Stomach (tissue), 19 donors: ENCODE measurements at places on chromosomes 5 and 9. TPM values are rescaled to one million over a fixed set of nuclear protein-coding genes. Genes with fewer than 3 reads are reported as not detected.
A peak's percentile ranks its signal among the peaks of the same experiment; 100 is the strongest.

DNA sequence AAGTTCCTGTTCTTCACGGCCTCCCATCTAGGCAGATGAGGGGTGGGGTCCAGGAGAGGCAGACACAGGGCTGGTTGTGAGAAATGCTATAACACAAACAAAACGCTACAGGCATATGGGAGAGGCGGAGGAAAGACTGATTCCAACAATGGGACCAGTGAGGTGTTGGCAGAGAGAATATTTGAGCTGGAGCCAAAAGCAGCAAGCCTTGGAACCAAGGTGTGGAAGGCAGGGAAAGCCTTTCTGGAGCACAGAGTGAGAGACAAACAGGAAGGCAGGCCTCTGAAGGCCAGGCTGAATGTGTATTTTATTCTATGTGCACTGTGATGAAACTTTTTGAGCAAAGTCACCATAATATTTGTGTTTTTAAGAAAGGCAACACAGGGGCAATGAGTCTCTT, 2.9 kb downstream of the ATPSCKMT start:
- DNase-seq = no peak

GRCh38 chr5:95114305-95114704, 170.6 kb downstream of the MCTP1 start:
- no peak for DNase-seq

GRCh38 chr9:35736201-35736633, 3.8 kb downstream of the CREB3 start:
- DNase-seq = peak; percentile 89

- DNase-seq = peak; percentile 31
Measured at GRCh38 chr9:121929893-121930875, 162.9 kb downstream of the TTLL11 start.

DNA sequence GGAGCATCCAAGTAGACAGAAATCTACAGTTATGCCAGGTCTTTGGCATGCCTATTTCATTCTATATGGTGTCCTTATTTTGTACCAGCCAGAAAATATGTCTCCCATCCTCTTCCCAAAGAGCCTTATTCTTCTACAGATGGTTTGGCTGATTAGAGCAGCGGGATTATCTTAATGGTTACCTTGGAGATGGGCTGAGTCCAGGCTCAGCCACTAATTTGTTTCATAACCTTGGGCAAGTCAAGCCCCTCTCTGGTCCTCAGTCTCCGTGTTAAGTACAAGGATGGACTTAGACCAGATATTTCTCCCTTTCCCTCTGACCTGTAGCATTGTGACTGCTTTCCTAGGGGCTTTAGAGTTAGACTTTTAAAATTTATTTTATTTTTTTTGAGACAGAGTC, 11.1 kb upstream of the GLE1 start:
- no peak for DNase-seq

DNA sequence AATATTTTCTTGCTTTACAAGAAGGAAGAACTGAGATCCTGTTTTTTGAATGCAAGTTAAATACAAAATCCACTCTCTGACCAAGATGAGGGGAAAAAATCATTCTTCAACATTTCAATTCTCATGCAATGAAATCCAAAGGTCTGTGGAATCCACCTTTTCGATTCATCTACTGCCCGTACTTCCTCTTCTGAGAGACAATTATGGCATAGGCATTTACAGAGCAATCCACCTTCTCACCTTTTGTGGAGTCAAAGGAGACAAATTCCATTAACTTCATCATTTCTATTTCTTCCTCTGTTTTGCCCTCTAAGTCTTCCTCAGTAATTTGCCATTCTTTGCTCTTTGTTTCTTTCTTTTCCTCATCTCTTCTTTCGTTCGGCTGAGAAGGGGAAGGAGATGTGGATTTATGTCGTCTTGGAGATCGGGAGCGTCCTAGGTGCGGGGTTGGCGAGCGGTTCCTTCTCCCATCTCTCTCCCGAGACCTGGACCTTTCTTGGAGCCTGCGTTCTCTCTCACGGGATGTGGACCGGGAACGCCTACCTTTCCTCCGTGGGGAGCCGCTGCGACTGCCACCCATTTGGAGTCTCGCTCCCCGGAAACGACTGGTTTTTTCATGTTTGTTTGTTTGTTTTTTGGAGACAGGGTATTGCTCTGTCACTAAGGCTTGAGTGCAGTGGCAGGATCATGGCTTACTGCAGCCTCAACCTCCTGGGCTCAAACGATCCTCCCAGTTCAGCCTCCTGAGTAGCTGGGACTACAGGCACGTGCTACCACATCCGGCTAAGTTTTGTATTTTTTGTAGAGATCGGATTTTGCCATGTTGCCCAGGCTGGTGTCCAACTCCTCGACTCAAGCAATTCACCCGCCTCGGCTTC, 24.3 kb upstream of the AFF4 start:
- DNase-seq = no peak

- no peak for DNase-seq
Measured at GRCh38 chr9:133955821-133956411, 36.2 kb downstream of the VAV2 start.

DNA sequence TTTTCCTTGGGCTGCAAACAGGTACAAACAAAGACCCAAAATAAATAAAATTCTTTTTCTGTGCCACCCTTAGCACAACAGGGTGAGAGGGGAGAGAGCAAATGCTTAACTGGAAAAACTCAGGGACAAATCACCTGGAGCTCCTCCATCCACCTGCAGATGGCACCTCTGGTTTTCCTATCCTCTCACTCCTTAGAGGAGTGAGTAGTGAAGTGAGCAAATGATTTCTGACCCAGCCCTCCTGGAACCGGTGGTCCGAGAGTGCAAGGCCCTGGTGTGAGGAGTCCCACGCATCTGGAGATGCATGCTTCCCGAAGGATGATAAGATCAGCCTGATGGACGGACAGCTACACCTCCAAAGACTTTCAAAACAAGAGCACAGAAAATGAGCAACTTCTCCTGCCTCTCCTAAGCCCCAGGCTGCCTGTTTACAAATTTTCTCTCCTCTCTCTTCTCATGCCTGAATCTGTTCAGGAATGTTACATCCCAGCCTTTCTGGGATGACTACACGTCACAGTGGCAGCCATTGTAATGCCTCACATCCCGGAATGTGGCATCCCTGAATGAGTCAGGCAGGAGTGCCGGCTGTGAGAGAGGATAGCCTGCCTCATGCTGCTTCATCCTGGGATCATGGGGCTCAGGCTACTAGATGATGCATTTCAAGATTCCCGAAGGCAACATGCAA, 86.4 kb downstream of the ADRB2 start:
- DNase-seq = peak; percentile 43

Gene RIC1
- total RNA-seq = 67.9 TPM

Gene TEX48
- not detected for total RNA-seq

Gene KCNMB1
- total RNA-seq = 14.7 TPM
